Adipocyte (in vitro differentiated cells): ENCODE measurements at places on chromosomes 11 and 22.
A peak's percentile ranks its signal among the peaks of the same experiment; 100 is the strongest.

DNA sequence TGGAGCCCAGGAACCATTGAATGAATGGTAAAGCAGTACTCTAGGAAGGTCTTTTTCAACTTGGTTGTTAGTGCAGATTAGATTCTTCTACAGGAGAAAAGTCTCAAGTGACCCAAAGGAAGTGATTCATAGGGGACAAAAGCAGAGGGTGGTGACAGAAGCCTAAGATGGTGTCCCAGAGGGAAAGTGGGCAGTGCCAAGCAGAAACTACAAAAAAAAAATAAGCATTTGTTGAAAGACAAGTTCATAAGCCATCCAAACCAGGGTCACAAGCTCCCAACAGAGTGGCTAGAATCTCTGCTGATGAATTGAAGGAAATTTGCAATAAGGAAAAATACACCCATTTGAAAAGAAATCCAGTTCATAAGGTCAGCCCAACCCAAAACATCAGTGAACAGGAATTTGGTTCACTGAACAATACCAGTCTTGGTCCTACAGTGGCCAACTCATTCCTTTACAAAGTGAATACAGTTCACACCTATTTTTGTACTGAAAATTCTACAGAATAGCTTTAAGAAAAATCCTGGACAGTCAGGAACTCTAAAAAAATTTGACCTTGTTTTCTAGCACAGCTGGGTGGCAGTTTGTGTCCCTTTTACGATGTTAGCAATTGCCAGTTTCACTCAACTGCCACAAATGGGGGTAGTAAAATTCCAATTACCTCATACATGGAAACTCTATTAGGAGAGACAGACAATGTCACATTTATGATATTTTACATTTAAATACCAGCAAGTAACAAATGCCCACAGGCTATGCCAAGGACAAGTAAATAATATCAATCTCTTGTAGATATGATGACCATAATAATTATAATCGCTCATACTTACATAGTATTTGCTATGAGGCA lies 21.6 kb upstream of the NUP160 start:
- no peak for DNase-seq

DNA sequence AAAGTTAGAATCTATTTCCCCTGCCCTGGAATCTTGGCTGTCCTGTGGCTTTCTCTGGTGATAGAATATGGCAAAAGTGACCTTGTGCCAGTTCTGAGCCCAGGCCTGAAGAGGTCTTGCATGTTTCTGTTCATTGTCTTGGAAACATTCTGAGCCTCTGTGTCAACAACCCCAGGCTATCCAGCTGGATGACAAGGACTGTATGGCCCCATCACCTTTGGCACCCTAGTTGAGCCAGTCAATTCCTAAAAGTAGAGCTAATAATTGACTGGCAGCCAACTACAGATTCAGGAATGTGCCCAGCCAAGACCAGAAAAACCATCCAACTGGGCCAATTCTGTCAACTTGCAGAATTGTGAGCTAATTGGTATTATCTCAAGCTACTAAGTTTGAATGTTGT lies 514.1 kb upstream of the LARGE1 start:
- DNase-seq, result no peak

GRCh38 chr11:30586251-30587144 lies at the start of gene MPPED2:
Gene MPPED2, minus strand, starts transcription at chr11:30586353. Its CDS starts 5,980 bp downstream, at chr11:30580373.
- no peak for DNase-seq

DNA sequence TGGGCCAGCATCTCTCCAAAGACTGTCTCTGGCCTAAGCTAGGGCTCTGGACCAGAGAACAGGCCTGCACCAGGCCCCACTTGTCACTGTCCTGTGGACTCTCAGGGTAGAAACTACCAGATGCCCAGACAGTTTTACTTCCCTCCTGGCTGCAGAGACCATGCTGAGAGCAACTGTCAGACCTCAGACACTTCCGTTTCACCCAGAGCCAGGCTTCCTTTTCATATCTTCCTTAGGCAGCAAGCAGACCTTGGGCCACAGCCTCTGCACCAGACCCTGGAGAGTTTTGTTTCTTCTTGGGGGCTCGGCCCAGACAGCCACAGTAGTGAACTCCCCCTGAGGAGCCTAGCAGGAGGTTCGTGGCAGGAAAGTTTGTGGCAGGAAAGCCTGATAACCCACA lies 12.1 kb upstream of the FCHSD2 start:
- DNase-seq, result no peak

DNA sequence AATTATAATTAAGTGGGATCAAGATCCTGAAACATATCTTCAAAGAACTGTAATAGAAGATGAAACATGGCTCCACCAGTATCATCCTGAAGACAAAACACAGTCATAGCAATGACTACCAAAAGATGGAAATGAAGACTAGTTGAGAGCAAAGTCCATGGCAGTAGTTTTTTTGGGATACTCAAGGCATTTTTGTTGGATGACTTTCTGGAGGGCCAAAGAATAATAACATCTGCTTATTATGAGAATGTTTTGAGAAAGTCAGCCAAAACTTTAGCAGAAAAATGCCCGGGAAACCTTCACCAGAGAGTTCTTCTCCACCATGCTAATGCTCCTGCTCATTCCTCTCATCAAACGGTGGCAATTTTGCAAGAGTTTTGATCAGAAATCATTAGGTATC lies 809.4 kb upstream of the RAG2 start:
- DNase-seq, result no peak

DNA sequence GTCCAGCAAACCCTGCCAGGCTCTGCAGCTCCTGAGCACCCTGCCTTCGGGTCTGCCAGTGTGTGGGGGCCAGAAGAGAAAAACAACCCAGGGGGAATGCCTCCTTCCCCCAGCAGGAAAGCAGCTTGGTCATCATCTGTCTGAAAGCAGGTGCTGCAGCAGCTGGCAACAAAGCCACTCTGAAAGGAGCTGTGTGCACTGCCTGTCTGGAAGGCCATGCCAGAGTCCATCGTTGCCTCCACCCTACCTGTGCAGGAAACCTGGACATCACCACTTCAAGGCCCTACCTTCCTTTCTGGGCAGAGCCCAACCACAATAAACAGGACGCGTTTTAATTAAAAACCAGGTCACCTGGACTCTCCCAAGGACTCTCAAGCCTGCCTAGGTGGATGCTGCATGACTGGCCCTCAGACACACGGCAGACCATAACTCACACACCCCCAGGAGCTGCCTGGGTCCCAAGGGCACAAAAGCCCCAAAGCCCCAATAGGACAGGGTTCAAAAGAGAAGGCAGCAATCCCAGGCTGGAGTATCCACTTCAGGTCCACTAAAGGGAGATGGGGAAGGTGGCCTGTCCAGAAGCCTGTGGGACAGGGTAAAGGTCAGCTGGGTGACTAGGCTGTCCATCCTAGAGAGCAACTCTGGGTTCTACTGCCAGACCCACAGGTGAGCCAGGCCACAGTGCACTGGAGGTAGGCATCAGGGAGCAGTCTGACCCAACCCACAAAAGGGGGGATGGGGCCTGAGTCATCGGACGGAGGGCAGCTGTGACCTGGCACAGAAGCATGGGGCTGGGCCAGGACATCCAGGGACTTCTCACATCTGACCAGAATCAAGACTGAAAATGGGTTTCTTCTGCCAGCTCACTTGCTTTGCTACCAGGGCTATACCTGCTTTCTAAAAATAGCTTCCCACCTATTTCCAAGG lies 6.1 kb downstream of the GNB1L start:
- no peak for DNase-seq

DNA sequence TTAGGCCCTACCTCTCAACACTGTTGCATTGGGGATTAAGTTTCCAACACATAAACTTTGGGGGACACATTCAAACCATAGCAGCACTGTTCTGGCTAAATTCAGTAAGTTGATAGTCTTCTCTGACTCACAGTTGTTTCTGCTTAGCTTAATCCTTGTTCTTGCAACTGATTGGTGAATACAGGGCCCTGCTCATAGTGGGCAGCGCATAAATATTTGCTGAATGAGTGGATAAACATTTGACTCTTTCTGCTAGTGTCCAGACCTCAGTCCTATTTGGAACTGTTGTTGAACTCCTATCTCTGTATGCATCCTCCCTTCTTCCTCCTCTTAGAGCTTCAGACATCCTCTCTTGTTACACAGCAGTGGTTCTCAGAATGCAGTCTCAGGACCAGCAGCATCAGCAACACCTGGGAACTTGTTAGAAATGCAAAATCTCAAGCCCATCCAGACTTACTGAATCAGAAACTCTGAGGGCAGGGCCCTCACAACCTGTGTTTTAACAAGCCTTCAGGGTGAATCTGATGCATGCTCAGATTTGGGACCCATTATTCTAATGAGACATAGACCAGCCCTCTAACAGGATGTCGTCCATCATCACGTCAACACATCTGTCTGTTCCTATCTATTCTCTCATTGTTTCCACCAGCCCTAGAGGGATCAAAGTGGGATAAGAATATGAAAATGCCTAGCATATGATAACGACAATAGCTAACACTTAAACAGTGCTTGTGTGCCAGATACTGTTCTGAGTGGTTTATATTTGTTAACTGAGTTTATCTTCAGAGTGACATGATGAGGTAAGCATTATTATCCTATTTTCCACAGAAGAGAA lies 22.3 kb downstream of the SPON1 start:
- peak; percentile 80 for DNase-seq

GRCh38 chr11:36048496-36049247 lies 104.8 kb downstream of the LDLRAD3 start:
- no peak for DNase-seq

DNA sequence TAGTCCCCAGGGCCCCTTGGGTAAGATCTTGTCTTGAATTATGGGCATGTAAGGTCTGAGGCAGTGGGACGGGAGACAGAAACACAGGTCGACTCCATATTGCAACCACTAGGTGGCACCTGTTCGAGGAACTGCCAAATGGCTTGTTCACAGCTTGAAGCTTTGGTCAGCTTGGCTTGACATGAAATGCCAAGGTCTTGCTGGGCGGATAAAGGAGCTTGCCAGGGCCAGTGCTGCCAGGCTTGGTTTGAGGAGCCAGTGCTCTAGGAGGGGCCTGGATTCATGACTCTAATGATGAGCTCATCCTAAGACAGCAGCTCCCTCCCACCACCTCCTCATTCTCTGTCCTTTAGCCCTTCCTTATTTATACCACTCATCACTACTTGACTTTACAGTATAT lies 11.9 kb upstream of the NRIP3 start:
- DNase-seq, result peak; percentile 85

GRCh38 chr11:44244639-44245310 lies 65.2 kb downstream of the ALX4 start:
- DNase-seq, result peak; percentile 65

DNA sequence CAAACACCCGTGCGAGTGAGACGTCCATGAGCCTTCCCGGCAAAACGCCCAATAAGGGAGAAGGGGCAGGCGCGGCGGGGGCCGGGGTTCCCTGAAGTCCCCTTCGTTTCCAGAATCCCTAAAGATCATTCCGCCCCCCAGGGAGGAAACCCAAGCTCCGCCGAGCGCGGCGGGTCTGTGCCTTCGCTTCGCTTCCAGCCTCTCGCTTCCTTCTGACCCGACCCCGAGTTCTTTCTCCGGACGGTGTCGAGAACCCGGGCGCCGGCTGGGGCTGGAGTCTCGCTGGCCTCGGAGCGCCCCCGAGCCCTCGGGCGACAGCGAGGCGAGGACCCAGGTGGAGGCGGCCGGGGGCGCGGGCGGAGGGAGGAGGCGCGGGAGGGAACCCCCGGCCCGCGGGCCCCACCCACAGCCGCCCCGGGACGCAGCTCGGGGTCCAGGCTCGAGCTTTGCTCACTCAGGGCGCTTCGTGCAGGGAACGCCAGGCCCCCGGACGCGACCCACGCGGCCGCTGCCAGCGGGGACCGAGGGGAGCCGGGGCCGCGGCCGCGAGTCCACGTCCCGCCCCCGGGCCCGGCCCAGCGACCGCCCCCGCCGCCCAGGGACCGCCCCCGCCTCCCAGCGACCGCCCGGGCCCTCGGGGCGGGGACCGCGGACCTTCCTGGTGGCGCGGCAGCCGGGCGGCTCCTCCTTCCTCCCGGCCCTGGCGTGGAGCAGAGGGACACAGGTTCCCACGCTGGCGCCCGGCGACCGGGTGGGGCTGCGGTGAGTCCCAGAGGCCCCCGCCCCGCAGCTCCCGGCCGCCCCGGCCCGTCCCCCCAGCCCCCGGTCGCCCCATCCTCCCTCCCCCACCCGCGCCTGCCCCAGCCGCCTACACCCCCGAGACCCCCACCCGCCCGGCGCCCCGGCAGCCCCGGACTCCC lies at the start of gene PGGHG:
Gene PGGHG (plus strand): TSS at position 649 of the 920 bp plus-strand sequence. CDS start 691 bp downstream, outside the sequence.
- DNase-seq, result peak; percentile 79

GRCh38 chr11:123454060-123454651 lies 24.1 kb downstream of the GRAMD1B start:
- DNase-seq, result peak; percentile 59

DNA sequence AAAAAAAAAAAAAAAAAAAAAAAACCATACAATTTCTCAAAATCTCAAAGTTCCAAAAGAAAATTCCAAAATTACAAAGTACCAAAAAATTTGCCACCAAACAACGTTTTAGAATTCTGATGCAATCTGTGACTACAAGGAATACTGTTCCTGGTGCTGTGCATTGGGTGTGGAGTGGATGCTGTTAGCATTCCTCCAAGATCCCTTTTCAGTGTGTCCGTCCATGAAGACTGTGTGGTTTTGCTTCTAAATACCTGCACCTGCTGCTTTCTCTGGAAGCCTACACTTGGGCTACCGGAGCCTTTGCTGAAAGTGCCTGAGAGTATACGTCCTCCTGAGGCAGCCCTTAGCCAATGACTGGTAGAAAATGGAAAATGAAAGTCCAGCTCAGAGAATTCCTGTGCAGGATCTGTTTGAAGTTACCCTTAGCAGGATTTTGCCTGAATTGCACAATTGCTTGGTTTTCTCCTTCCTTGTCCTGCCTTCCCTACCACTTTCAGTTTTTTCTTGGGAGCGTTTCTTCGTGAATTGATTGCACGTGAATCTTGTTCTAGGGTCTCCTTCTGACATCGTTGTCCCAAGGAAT lies 140.8 kb downstream of the TRPC6 start:
- DNase-seq, result peak; percentile 16

DNA sequence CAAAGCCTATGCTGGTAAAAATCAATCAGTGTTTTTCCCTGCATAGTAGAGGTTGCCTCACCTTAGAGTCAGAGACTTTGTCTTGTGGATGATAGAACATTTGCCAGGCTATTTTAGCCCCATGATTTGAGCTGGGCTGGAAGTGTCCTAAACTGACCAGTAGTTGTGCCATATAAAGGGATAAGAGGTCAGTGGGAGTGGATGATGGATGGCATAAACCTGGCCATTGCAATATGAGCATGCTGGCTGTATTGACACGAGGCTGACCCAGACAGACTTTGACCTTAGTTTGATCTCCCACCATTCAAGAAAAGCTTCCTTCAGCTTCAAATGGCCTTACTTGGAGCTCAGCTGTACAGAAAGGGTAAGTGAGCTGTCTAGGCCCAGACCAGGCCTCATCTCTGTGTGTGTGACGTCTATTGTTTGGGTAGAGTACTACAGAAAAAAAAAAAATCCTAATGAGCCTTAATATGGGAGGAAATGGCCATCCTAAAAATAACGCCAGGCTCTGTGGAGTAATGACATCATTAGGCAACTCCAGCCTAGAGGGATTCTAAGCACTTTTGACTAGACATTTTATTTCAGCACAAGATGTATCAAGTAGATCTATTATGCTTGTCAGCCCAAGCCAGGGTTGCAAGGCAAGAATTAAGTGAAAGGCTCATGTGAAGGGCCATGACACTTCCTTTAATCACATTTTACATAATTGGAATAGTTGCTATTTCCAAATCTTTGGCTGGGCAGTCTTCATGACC lies 51.3 kb upstream of the CADM1 start:
- no peak for DNase-seq

GRCh38 chr22:49749227-49749626 lies 78.4 kb downstream of the BRD1 start:
- no peak for DNase-seq
